Activated naive CD4-positive, alpha-beta T cell treated with anti-CD3 and anti-CD28 coated beads, Interleukin-2, amount 10 ng/mL, durations not matched to agents 7 days and 5 days (primary cell): ENCODE measurements at places on chromosomes 12 and 14.

GRCh38 chr14:34257505-34257904 lies 204.5 kb downstream of the SPTSSA start:
- DNase-seq, result no peak

GRCh38 chr12:91870872-91871707 lies 274.6 kb downstream of the BTG1 start:
- no peak for DNase-seq

DNA sequence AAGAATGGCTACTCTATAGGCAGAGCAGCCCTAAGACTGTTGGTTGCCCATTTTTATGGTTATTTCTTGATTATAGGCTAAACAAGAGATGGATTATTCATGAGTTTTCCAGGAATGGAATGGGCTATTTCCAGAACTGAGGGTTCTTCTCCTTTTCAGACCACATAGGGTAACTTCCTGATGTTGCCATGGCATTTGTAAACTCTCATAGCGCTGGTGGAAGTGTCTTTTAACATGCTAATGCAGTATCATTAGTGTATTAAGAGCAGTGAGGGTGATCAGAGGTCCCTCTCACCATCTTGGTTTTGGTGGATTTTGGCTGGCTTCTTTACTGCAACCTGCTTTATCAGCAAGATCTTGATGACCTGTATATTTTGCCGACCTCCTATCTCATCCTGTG lies 904.6 kb upstream of the FBXO33 start:
- no peak for DNase-seq

- no peak for DNase-seq
Observed at GRCh38 chr14:55921511-55921910, 196.7 kb upstream of the PELI2 start.

DNA sequence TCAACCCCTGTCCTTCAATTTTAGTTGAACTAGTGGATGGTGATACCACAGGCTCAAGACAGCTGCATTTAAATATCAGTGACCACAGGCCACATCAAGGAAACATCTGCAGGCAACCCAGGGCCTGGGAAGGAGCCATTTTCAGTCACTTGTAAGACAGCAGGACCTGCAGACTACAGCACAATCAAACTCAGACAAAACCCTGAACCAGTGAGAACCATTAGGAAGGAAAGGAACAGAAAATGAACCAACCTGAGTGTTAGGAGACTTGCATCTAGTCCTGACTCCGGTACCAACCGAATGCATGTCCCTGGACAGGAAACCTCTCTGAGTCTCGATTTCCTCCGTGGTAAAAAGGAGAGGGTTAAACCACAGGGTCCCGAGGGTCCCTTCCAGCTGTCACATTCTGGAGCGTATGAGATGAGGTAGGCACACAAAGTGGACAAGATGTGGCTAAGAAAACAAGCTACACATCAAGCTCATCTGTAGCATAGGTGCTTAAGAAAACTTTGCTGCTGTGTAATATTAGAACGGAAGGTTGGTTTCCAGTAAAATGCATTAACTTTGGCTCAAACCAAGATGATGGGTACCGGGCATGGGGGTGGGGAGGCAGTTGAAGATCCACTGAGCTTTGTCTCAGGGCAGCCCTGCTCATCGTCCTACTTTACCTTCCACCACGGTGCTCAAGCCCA lies 1.6 kb upstream of the CDKN1B start:
- DNase-seq, result peak; percentile 74

DNA sequence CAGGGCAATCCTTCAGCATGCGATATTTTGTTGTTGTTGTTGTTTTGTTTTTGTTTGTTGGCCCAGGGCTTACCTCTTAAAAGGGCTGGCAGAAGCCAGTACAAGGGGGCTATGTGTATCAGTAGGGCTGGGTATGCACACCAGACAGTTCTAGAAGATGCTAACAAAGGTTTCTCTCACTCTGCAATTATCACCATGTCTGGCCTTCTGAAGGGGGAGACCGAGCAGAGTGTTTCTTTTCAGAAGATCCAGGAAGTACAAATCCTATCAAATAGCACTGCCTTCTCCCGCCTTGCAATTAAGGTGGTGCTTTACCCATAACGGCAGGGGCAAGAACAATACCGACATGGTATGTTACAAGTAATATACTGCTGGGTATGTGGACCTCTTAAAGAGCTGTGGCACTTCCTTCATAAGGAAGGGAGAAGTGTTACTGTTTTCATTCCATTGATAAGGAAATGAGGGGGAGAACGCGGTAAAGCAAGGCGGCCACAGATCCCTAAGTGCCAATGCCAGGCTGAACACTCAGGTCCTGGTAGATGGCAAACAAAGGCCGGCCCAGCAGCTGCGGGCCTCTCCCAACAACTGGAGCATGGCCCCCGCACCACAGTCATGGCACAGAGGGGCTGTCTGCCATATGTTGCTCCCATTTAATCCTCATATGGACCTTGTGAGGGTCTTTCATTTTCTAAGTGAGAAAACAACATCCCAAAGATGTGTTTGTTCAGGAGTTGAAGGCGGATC lies 19.2 kb upstream of the CACNA2D4 start:
- no peak for DNase-seq

DNA sequence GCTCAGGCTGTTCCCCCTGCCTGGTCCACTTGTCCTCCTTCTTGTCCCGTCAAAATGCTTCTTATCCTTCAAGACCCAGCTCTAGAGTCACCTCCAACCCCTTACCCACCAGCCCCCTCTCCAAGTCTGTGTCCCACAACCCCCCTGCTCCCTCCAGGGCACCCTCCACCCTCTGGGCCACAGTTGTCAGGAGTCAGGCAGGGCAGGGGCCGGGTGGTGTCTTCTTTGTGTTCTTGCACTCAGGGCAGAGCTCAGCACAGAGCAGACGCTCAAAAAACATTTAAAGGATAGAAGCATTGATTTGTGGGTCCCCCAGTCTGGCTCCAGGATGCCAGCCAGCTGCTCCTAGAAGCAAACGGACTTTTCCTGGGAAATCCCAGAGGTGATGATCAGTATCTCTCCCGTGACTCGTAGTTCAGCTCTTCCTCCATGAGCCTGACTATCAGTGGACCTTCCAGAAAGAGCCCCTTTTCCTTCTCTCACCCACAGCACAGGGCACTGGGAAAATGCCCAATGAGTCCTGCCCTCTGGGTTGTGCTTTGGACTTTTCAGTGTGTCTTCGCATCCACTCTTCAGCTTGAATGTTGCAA lies 17.2 kb upstream of the BDKRB1 start:
- DNase-seq, result no peak

- DNase-seq, result no peak
Observed at GRCh38 chr14:99546234-99546879, 57.6 kb downstream of the CCDC85C start.

GRCh38 chr14:56487090-56487667 lies 92.4 kb upstream of the TMEM260 start:
- DNase-seq, result no peak
